ENCODE measurements at places on chromosomes 6 and 20. TPM values are rescaled to one million over a fixed set of nuclear protein-coding genes. Genes with fewer than 3 reads are reported as not detected.

DNA sequence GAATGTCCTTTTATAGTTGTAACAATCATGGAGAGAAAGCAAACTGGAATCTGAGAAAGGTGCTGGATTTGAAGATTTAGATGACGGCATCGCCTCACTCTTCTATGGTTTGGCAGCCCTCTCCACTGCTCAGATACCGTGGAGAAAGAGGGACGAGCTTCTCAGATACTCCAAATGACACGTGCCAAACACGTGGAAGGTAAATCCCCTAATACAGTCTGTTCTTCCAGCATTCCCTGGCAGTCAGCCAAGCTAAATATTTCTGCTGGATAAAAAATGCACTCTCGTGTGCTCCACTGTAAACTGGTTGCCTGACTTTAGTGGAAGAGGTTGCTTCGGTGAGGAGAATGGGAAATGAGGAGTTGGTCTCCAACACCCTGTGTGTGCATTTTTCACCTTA, 16.7 kb upstream of the PRDM1 start:
- no peak for DNase-seq

DNA sequence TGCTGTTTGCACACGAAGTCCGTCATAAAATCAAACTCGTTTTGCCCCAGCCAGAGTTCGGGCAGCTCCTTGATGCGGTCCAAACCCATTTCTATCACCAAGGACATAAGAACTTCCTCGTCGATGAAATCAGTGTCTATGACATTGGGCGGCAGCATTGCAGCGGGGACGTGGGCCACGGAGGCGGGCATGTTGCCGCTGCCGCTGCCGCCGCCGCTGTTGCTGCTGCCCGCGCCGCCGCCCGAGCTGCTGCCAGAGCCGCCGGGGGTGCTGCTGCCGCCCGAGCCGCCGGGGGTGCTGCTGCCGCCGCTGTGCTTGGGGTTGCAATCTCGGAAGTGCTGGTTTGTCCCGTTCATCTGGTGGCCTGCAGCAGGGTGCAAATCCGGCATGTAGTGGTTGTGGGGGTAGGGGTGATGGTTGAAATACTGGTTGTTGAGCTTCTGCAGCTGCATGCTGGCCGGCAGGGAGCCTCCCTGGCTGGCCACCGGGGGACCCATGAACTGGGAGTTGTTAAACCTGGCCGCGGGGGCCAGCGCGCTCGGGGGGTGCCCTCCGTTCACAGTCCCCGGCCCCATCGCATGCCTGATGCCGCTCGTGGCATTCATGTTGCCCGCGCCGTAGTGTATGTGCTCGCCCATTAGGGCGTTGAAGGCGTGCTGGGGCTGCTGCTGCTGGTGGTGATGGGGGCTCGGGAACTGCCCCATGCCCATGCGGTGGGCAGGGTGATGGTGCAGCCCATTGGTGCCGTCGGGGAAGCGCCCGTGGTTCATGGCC, 1.1 kb downstream of the CITED2 start:
- DNase-seq, result peak; percentile 88

DNA sequence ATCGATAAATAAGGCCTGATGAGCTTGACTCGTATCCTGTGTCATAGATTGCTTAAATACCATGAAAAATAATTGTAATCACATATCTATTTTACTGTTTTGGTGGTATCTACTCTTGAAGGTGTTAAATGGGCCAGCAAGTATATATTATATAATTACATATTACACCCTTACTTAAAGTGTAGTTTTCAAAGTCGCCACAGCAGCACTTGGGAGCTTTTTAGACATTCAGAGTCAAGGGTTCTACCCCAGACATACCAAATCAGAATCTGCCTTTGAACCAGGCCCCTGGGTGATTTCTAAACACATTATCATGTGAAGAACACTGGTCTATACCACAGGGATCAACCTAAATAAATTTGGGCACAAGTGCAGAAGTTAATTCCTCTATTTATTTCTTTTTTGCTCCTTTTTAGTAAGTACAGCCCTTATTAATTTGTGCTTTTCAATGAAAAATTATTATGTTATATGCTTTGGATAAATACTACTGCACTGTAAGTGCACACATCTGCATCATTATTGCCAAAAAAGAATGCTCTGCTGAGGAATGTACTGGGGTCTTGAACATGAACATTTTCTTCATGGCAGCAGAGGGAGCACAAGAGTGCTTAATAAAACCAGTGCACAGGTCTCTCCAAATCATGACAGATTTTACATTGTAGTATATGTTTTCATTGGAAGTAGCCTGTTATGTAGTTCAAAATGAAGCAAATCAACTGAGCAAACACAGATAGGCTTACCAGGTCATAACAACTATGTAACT, 3.1 kb upstream of the ATXN1 start:
- no peak for DNase-seq

GRCh38 chr20:40931410-40932044, 97.1 kb upstream of the TOP1 start:
- DNase-seq, result no peak

- no peak for DNase-seq
Observed at GRCh38 chr6:116512734-116513133, 1.3 kb downstream of the CALHM5 start.

DNA sequence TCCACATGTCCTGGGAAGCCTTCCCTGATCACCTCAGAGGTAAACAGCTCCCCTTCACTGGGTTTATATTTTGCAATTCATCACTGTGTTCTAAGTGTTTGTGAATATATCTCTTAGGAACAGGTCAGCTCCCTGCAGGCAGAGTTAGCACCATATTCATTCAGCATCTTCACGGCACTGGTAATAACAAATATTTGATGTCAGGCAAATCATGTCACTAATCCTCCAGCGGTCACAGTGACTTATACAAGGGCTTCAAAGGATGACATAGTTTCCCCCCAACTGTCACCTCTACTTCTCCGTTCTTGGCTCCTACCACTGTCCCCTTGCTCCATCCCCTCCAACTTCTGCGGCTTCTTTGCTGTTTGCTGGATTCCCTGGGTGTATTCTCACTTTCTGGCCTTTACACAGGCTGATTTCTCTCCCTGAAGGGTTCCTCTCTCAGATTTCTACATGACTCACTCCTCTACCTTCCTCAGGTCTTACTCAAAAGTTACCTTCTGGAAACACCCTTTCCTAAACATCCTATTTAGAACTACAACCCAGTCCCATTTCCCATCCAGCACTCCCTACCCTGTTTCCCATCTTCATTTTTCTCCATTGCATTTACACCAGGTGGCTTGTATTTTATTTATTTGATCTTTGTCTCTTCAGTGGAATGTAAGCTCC, 66.6 kb downstream of the NHLRC1 start:
- DNase-seq, result no peak

GRCh38 chr6:39266375-39266774, 37.1 kb upstream of the KCNK5 start:
- DNase-seq, result no peak

GRCh38 chr6:40887079-40887791, 151.8 kb downstream of the UNC5CL start:
- no peak for DNase-seq

- DNase-seq, result no peak
Observed at GRCh38 chr6:75117701-75118100, 88.2 kb downstream of the COL12A1 start.

DNA sequence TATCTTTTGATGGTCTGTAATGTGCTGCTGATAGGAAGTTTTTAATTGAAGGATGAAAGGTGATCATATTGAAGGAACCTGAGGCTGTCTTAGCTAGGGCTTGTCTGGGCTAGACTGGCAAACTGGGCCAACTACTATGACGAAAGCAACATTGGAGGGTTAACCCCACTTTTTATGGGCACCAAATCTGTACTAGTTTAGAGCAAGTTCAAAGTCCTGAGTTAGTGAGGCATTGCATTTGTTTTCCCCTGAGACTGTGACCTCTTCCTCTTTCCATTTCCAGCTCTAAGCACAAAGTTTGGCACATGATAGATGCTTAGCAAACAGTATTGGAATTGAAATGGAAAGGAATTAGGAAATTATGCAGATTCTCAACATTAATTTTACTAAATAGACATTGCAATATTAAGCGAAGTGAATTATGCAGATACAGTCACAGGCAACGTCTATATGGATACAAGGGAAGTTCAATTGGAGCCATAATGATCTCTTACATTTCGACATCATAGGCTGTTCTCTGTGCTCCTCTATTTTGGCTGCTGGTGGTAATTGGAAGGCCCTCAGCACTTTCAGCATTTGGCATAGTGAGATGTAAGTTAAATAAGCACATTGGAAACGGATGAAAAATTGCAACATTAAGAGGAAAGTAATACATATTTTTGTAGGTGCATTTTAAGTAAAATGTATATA, 22.2 kb downstream of the CEP57L1 start:
- no peak for DNase-seq

GRCh38 chr6:125421836-125422235, 120.1 kb upstream of the HDDC2 start:
- DNase-seq, result no peak

GRCh38 chr6:135086414-135086764, 31.8 kb upstream of the HBS1L start:
- no peak for DNase-seq

DNA sequence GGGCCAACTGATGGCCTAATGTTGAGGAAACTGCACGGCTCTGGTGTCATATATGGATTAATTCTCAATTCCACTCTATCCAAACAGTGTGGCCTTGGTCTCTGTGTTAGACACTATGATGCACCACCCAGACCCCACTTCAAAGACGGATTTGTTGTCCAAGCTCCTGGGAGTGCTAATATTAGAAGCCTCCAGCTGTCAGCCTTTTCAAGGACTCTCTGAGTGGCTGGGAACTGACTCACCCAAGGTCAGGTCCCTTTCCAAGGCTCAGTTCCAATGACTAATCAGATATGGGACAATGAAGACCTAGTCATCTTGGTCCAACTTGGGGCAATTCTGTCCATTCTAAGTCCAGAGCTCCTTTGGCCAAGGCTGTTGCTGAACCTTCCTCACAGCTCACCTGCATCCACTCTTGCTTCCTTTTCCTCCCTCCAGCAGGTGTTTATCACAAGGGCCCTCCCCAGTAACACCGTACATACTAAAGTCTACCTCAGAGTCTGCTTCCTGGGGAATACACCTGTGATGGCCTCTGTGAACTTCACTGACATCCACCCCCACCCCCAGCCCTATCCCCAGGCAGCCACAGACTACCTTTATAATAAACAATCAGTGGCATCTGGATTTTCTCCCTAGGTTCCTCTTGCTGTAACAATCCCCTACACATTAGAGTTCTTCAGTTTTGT, 7.2 kb upstream of the IL20RA start:
- DNase-seq, result no peak

DNA sequence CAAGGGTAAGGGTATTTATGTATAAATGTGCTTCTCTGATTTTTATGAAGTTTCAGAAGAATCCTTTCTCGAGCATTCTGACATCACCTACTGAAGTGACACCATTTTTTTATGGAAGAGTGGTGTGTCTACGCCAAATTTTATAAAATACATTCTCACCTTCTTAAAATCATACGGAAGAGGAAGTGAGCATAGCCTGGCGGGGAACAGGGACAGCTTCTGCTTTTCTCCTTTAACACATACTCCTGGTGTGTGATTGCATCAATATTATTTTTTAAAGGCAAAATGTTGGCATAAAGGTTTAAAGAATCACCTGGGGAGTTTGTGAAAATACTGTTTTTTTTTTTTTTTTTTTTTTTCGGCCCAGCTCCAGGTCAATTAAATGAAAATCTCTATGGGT, 733.6 kb upstream of the MAN1A1 start:
- no peak for DNase-seq

DNA sequence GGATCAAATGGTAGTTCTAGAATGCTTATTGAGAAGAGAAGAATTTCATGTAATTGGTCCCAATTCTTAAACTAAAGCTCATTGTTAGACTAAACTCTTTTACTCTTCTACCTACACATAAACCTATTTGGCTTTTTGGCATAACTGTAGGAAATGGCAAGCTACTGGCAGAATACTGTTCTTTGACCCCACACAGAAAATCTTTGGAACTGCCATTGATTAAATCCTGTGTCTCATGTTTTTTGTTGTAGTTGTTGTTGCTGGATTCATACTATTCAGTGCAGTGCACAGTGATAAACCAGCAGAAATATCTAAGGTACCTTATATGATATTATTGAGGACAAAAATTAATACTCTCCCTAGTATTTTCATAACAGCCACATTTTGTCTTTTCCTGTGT, 242.1 kb upstream of the SGK1 start:
- DNase-seq, result no peak

- peak; percentile 15 for DNase-seq
Observed at GRCh38 chr6:139600919-139601475, 226.5 kb upstream of the CITED2 start.

- DNase-seq, result no peak
Observed at GRCh38 chr20:23002276-23002675, 32.8 kb upstream of the SSTR4 start.

- no peak for DNase-seq
Observed at GRCh38 chr6:30042914-30043313, 18.2 kb upstream of the POLR1H start.

DNA sequence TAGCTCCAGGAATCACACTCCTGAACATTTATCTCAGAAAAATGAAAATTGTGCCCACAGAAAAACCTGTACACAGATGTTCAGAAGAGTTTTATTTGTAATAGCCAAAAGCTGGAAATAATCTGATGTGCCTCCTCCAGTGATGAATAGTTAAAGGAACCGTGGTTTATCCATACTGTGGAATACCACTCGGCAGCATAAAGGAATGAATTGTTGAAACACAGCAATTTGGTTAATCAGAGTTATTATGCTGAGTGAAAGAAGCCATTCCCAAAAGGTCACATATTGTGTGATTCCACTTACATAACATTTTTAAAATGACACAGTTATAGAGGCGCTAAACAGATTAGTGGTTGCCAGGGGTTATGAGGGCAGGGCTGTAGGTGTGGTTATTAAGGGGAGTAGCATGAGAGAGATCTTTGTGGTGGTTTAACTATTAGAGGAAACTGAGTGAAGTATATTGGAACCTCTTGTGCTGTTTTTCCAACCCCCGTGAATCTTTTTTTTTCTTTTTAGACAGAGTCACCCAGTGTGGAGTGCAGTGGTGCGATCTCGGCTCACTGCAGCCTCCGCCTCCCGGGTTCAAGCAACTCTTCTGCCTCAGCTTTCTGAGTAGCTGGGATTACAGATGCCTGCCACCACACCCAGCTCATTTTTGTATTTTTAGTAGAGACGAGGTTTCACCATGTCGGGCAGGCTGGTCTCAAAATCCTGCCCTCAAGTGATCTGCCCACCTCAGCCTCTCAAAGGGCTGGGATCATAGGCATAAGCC, 26.2 kb downstream of the PSMF1 start:
- DNase-seq, result no peak

- DNase-seq, result no peak
Observed at GRCh38 chr20:45019762-45020123, 53.4 kb downstream of the STK4 start.

GRCh38 chr6:25553502-25553901, 98.5 kb upstream of the SCGN start:
- DNase-seq, result no peak

Gene SLPI
- not detected for total RNA-seq

Gene DSP
- 0.05 TPM for total RNA-seq

Gene KIF25
- total RNA-seq, result not detected

Gene NOTCH4
- 1.1 TPM for total RNA-seq

Gene BRPF3
- 18.0 TPM for total RNA-seq

Gene SLC17A2
- total RNA-seq, result not detected

Gene HFE
- 1.1 TPM for total RNA-seq

Gene IL20RA
- total RNA-seq, result not detected

Gene ZFP57
- total RNA-seq, result not detected

Gene PRSS16
- 1.5 TPM for total RNA-seq

Gene SCRT2
- not detected for total RNA-seq

Gene VPS52
- total RNA-seq, result 45.2 TPM

Gene DUSP15
- total RNA-seq, result not detected

Gene CST3
- total RNA-seq, result 1.4 TPM

Gene LPIN3
- 4.0 TPM for total RNA-seq

All from activated CD4-positive, alpha-beta T cell treated with anti-CD3 and anti-CD28 coated beads for 36 hours (primary cell).